ENCODE measurements at places on chromosomes 3 and 15.
A peak's percentile ranks its signal among the peaks of the same experiment; 100 is the strongest.

DNA sequence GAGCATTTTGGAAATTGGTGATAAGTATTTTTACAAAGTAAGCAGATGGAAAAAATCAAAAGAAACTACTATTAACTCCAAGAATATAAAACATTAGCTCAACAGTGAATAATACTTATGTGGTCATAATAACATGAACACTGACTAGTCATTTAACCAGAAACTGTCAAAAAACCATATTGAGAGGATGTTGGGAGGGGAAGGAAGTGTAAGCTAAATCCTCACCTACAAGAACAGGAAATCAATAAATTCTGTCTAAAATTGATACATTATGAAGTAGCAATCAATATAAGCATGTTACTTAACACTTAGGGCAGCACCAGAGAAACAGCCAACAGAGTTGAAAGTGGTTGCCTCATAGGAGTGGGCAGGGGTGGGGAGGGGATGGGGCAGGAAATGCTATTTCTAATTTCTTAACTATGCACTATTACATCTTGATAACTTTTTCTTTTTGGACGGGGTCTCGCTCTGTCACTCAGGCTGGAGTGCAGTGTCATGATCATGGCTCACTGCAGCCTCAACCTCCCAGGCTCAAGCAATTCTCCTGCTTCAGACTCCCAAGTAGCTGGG lies 41.7 kb downstream of the CCR3 start:
- no peak for DNase-seq

DNA sequence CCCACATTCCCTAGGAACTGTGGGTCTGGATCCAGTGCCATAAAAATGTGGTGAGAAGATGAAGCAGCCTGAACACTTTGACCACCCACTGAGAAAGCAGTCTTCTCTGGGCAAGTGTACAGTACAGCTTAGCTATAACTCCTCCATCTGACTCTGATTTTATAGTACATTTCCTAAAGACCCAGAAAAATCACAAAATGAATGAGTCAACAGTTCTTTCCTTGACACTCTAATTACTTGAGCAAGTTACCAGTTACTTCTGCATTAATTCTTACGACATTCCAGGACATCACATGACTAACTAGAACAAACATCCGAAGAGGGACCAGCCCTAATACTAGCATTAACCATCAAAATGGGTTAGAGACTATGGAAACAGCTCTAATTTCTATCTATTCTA lies 148.1 kb upstream of the PEX5L start:
- no peak for DNase-seq

GRCh38 chr15:58037723-58038301 lies 27.7 kb downstream of the ALDH1A2 start:
- no peak for DNase-seq

DNA sequence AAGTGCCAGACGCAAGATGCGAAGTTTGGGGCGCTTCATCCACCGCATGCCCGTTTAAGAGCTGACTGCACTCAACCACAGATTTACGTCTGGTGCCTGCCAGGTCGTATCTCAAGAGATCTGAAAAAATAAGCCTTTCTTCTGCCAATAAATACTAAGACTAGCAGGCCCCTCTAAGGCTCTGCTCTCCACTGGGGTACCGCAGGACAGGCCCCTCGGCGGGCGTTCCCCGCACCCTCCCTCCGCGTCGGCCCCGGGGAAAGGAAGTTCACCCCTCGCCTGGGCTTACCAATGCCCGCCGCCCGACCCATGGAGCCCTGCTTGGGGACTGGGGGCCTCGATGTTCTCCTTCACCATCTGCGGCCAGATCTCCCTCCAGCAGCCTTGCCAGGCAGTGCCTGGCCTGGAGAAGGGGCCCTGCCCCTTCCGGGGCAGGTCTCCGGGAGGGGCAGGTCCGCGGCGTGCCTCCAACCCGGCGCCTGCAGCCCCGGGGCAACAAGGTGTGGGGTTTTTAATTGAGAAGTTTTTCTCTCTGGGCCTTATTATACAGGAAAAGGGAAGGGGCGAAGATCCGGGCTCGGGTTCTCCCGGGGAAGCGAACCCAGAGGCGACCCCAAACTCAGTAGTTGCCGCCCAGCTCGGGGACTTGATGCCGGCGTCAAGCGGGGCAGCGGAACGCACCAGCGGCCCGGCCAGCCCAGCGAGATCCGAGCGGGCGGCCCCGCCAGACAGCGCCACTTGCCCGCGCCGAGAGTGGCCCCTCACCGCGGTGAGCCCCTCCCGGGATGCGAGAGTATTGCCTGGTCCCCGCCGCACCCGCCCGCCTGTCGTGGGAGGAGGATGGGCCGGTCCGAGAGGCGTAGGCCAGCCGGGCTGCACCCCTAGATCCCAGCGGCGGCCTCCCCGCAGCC lies 735 bp downstream of the GOLGA8B start:
- peak; percentile 34 for DNase-seq

- DNase-seq: no peak
Observed at GRCh38 chr3:118102737-118103136, 931.9 kb downstream of the IGSF11 start.

DNA sequence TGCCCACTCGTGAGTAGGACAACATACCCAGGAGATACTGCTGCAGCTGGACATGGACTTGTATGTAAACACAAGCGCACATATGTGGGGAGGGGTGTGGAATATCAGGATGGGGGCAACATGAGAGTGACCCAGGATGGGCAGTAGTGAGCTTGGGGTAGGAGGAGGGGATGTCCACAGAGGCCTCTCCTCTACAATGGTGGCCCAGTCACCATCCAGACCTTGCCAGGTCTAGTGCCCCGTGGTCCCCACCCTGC lies 266 bp upstream of the ZBTB47 start:
- no peak for DNase-seq

GRCh38 chr3:198030726-198031125 lies 70.7 kb downstream of the LMLN start:
- no peak for DNase-seq

DNA sequence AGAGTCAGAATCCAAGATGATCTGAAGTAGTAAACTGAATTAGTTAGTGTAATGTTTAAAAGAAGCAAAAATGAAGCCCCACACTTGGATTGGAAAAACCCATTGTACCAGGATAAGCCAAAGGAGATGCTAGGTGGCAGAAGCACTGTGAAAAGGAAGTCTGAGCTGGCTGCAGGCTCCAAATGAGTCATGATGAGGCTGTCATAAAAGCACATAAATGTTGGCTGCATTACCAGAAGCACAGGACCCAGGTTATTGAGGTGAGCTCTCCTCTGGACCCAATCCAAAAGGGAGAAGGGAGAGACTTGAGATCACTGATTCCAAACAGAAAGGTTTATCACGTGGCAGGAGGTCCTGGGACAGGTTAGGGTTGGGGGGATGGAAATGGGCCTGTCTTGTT lies 3.2 kb upstream of the ACAN start:
- DNase-seq: no peak
